AG04450 (cell line): ENCODE measurements at places on chromosomes 3 and 15. TPM values are rescaled to one million over a fixed set of nuclear protein-coding genes. Genes with fewer than 3 reads are reported as not detected.

CCR9 gene
- polyA plus RNA-seq = not detected in 2 replicates

MUC4 gene
- polyA plus RNA-seq = not detected in 2 replicates

EIF2A gene
- polyA plus RNA-seq = 78.5 and 113 TPM in 2 replicates

CDHR4 gene
- 0.09 TPM in 1 of 2 replicates, not detected in the other for polyA plus RNA-seq

SAMMSON gene
- polyA plus RNA-seq = not detected in 2 replicates

GOLGA8B gene
- polyA plus RNA-seq = 21.3 and 25.6 TPM in 2 replicates

CLK3 gene
- 34.9 and 41.2 TPM in 2 replicates for polyA plus RNA-seq

POPDC2 gene
- 0.38 and 0.43 TPM in 2 replicates for polyA plus RNA-seq

SI gene
- polyA plus RNA-seq = not detected in 2 replicates

OR5K2 gene
- not detected in 2 replicates for polyA plus RNA-seq

PPCDC gene
- 5.5 and 7.1 TPM in 2 replicates for polyA plus RNA-seq

SSR3 gene
- 293 and 328 TPM in 2 replicates for polyA plus RNA-seq

ARHGEF26 gene
- polyA plus RNA-seq = 0.56 and 0.98 TPM in 2 replicates

RASGRF1 gene
- polyA plus RNA-seq = 0.22 and 0.25 TPM in 2 replicates

TGM5 gene
- polyA plus RNA-seq = not detected in 2 replicates

COL6A6 gene
- polyA plus RNA-seq = not detected in 2 replicates

KBTBD12 gene
- polyA plus RNA-seq = not detected in 2 replicates

MON1A gene
- polyA plus RNA-seq = 7.1 and 8.1 TPM in 2 replicates

ARRDC4 gene
- 7.5 and 9.2 TPM in 2 replicates for polyA plus RNA-seq

CD47 gene
- polyA plus RNA-seq = 87.4 and 108 TPM in 2 replicates

FGF12 gene
- not detected in 2 replicates for polyA plus RNA-seq

ALDH1L1 gene
- not detected in 2 replicates for polyA plus RNA-seq

GOLGA8T gene
- polyA plus RNA-seq = not detected in 2 replicates

GOLGA8J gene
- polyA plus RNA-seq = not detected in 2 replicates
